Gastrocnemius medialis (tissue), 4 donors: ENCODE measurements at places on chromosomes 1 and 21.

- DNase-seq = no peak
Measured at GRCh38 chr1:31099293-31100032, 33.9 kb upstream of the PUM1 start.

DNA sequence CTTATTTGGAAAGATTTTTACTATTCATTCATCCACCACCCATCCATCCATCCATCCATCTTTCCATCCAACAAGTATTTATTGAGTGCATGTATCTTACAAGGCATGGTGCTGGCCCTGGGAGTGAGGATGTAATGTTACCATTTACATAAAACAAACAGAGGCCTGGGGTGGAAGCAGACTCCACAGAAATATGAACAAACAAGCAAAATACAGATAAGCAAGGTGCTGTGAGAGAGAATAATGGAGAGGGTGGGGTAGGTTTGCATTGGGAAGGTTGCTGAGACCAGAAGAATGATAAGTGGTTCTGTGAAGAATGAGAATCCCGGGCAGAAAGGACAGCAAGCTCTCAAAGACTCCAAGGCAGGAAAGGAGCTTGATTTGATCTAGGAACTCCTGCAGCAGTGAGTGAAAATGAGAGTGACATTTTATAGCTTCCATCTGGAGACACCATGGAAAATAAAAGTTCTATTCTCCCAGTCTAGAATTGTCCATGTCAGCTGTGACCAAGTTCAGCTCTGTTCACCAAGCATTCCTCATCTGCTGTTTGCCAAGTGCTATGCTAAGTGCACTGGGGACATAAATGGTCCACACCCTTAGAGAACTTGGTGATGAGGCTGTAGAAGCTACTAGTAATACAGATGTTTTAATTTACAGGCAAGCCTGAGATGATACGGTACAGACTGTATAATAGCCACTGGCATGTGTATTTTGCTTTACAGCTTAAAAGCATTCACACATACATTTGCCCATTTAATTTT is 75.3 kb downstream of the PEX14 start:
- DNase-seq = no peak

- DNase-seq = peak; percentile 35
Measured at GRCh38 chr1:35807614-35808449, at the start of gene AGO4. Gene AGO4 (plus strand): TSS chr1:35808016. CDS start chr1:35808417, 401 bp downstream.

DNA sequence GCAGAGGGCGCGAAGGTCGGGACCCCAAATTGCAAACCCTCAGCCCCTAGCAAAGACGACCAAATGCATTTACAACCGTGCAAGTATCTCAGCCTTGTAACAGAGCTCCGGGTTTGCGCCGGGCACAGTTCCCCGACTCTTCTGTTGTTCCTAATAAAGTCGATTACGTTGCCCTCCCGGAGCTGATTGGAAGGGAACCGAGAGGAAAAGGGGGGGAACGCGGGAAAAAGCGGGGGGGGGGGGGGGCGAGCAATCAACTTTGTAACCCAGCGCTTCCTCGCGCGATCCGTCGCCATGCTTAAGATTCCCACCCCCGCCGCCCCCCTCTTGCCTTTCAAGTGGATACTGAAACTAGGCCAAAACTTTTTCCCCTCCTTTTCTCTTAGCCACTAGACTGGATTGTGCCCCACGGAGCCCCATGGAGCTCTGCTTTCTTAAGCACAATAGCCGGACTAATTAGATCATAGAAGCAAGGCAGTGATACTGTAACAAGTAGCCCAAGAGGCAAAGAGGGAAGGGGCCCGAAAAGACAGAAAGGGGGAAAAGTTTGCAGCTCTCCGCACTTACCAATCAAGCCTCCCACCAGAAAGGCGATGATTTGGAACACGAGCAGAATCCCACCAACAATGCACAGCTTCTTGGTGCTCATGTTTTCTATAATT is 565 bp downstream of the WLS start:
- peak; percentile 22 for DNase-seq

DNA sequence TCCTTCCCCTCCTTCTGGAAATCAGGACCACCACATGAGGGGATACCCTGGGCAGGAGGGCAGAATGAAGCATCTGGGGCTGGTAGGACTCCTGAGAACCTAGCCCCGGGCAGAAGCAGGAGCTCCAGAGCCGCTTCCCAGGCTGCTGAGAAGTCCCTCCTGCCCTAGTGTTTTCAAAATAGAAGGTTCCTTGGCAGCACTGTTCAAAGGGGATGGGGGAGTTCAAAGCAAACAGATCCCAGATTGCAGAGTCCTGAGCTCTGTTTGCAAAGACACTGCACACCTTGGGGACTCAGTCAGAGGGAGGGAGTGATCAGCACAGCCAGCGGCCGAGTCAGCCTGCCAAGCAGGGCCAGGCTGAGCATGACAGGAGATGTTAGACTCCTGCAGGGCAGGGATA is 177.8 kb downstream of the PTPRU start:
- no peak for DNase-seq

DNA sequence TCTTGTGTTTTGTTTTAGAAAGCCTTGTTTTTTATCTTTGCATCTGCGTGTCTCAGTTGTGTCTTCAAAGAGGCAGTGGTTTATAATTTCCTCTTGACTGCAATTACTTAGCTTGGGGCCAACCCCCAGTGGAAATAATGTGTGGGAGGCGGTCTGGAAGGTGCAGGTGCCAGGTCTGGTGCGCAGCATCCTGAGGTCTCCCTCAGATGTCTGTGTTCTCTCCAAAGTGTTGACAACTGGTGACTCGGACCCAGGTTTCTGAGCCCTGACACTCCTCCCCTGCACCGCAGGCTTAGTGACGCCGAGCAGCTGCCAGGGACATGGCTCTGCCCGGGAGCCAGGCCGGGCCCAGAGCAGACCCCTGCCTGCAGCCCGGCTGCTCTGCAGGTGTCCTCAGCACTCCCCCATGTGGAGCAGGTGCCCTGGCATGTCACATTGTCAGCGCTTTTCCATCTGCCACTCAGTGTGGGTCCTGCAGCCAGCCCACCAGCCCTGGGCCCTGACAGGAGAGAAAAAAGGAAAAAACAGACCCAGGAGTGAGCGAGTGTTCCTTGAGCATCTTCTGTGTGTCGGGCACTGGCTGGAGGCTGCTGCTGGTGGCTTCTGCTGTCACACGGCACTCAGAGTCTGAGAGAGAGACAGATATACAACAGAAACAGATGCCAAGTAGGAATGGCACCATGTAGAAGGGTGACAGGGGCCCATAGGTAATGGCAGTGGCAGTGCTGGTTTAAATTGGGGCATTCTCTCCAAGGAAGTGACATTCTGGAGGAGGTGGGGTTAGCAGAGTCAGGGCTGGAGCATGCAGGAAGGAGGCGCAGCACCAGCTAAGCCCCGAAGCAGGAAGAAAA is 24.8 kb upstream of the SELENON start:
- no peak for DNase-seq

GRCh38 chr1:2472561-2473177 is 3.4 kb upstream of the PLCH2 start:
- DNase-seq = no peak

DNA sequence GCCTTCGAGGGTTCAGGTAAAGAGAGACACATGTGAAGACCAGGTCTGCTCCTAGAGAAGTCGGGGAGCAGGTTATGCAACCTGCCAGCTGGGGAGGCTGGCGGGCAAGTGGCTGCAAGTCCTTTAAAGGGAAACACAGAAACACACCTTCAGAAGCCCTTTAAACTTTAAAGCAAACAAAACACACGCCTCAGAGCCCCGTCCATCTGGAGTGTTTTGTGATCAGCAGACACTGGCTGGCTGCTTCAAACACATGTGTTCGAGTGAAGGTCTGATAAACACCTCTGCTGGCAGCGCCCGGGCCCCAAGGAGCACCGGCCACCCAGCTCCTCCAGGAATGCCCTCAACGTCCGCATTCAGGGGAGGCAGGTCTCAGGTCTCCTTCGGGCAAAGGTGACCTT is 15.2 kb downstream of the RIPK4 start:
- DNase-seq = no peak

GRCh38 chr1:230844561-230844960 is 23.8 kb downstream of the C1orf198 start:
- no peak for DNase-seq

DNA sequence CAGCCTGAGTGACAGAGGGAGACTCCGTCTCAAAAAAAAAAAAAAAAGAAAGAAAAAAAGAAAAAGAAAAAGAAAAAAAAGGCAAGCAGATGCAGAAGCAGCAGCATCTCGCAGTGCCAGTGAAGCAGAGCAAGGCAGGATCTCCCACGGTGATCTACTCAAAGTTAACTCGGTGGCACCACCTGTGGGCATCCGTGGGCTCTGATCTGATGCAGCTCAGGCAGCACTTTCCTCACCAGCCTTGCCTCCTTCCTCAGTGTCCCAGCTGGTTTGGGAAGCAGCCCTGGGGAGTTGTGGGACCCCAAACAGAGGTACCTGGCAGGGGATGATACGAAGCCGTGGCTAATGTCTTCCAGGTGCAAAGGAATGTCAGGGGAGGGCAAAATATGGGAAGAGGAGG is 104.3 kb upstream of the KRTAP19-8 start:
- DNase-seq = no peak

DNA sequence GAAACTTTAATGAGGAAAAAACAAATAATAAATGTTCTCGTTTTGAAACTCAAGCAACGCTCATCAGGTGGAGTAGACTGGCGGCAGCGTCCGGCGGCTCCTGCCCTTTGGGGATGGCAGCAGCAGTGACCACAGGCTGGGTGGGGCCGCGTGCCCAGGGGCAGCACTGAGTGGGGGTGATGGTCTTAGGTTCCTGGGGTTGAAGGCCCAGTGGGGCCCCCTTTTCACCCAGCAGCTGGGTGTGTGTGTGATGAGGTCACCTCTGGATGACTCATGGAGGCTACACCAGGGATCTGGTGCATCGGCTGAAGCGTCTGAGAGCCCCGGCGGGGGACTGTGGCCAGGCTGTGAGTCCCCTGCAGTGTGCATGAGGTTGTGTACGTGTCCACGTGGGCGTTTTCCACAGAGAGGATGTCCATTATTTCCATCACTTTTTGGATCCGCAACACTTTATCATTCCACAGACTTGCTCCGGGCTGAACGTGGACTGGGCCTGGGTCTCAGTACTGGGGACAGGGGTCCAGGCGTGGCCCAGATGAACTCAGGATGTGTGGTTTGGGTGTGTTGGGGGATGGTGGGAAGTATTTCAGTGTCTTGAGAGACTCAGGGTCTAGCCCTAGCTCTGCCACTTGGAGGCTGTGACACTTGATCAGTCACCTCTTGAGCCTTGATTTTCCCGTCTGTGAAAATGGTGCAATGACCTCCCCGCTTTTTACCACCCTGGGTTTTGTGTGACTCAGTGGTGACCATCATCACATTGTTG is 25.6 kb downstream of the LDLRAP1 start:
- no peak for DNase-seq

GRCh38 chr21:37159053-37159776 is 86.2 kb downstream of the TTC3 start:
- no peak for DNase-seq

DNA sequence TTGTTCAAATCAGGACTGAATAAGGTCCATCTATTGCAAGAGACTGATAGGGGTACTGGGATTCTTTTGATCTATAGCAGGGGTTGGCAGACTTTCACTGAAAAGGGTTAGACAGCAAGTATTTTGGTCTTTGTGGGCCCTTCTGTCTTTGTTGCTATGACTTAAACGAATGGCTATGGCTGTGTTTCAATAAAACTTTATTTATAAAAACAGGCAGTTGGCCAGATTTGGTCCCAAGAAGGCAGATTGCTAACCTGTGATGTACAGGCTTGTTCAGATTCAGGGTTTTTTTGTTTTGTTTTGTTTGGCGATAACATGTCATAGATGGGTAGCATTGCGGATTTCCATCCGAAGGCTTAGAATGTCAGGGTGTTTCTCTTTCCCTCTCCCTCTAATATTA is 3.9 kb upstream of the BACE2 start:
- no peak for DNase-seq

DNA sequence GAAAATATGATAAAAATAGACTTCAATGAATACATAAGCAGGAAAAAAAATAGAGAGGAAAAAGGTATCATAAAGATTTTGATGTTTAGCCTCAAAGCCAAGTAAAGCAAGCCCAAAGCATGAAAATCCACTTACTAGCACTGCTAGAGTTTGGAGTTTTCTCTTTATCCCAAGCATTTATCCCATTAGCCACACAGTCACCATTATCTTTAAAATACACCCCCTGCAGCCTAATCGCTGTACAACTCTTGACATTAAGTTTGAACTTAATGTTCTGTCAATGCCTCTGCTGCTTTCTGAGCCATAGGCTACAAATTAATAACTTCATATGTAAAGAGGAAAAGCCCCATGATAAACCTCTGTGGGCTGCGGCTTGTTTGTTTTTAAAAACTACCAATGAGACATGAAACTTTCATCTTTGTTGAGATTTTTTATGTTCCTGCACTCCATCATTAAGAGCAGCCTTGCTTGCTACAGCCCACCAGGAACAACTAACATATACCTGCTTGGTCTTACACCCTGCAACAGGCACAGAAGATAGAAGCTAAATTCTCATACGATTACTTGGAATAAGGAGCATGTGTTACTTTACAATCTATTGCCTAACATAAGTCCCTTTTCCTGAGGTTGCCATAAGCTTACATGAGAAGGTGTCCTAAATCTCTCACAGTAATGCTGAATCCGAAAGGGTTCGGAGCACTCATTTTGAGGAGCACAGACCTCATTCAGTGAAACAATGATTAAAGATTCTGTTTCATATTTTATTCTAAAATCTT is 202.4 kb downstream of the SMYD3 start:
- DNase-seq = no peak

- DNase-seq = no peak
Measured at GRCh38 chr21:42525029-42525581, 11.5 kb downstream of the SLC37A1 start.

DNA sequence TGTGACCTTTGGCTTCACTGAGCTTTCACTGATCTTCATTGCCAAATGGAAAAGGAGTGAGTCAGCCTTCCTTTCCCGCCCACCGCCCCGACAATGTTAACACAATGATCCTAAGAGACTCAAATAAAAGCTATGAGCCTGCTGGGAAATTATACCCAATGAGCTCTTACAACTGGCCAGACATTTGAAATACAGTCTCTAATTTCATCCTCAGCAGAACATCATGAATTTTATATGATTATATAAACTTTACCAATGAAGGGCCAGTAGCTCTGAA is 252.5 kb downstream of the SIPA1L2 start:
- DNase-seq = no peak

DNA sequence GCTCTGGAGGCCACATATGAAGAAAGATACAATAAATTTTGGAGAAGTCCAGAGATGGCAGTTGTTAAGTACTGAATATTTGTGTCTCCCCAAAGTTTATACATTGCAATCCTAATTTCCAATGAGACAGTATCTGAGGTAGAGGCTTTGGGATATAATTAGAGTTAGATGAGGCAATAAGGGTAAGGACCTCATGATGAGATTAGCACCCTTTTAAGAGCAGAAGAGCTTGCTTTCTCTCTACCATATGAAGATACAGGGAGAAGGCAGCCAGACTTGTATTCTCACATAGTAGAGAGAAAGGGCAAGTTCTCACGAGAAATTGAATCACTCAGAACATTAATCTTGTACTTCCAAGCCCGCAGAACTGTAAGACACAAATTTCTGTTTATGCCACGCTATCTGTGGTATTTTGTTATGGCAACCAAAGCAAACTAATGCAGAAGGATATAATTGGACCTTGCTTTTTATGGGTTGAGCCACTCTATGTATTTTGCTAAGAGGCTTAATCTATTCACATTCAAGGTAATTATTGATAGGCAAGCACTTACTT is 430.1 kb downstream of the KCNT2 start:
- no peak for DNase-seq
